IPS DF 19.7 (cell line): ENCODE measurements at places on chromosomes 3 and 15.

DNA sequence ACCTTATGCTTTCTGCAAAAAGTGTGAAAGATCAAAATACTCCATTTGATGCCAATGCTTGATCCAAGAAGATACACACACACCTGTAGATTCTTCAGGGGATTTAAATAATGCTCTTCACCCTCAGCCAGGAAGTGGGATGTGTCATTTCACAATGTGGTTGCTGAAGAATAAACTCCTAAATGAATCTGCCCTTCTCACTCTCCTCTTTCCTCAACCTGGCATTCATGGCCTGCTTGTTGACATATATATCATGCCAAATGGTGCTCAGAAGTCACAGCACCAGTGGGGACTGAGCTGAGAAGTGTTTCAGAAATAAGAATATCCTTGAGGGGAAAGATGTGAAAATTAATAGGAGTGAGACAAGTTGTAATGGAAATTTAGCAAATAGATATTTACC is 146.6 kb upstream of the ARHGEF26 start:
- no peak for DNase-seq

DNA sequence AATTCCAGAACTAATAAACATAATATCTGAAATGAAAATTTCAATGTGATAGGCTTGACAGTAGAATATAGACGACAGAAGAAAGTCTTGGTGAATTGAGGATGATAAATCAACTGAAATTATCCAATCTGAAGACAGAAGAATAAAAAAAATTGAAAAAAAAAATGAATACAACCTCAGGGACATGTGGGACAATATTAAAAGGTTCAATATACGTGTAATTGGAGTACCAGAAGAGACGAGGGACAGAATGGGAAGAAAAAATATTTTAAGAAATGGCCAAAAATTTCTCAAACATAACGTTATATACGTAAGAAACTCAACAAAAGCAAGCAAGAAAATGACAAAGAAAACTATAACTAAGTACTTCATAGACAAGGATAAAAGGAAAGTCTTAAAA is 43.3 kb upstream of the HCLS1 start:
- DNase-seq = no peak

GRCh38 chr3:68986496-68987208 is 26.8 kb downstream of the EOGT start:
- DNase-seq = no peak

DNA sequence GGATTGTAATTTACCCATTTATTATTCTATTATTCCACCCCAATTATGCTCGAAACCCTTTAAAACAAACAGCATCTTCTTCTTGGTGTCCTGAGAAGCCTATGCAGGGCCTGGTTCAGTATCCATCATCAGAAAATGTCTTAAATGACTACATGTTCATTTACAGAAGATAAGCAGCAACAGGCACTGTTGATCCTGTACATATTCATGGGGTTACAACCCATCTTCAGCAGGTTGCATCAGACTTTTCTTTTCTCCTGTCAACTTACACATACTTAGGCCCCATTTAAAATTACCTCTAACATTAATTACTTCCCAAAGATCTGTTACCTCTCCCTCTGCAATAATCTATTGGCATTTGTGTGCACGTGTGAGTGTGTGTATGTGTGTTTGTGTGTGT is 18.9 kb downstream of the TUSC7 start:
- no peak for DNase-seq
